ENCODE measurements at places on chromosomes 3 and 15.

DNA sequence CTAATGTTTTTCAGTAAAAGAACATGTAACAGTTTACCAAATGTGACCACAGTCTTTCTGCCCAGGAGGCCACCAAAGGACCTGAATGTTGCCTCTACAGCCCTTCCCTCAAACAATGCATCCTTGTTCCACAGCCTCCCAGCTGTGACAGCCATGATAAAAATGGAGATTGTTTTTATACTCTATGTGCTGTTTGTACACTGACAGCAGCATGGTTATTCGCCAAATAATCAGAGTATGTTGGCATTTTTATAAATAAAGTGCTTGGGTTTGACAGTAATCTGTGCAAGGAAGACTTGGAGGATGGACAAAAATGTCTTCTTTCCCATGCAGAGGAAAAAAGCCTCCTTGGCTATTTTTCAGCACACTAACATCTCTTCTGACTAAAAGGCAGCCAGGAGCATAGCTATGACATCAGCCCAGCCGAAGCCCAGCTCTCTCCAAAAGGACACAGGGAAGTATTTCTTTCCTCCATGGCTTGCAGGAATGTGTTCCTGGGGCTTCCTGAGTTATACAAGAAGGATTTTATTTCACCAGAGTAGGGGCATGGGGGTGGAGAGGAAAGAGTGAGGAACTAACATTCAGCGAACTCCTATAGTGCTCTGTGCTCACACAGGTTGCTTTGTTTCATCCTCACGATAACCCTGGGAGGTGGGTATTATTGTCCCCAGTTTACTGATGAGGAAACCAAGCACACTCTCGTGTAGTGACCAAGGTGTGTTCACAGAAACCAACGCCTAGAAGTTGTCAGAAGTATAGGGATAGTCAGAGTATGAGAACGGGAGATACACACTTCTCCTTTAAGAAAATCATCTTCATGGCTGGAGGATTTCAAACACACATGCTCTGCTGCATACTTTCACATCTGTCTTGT, 339.7 kb downstream of the MECOM start:
- no peak for DNase-seq

GRCh38 chr15:89556413-89557262, 18.6 kb upstream of the TICRR start:
- DNase-seq, result no peak

DNA sequence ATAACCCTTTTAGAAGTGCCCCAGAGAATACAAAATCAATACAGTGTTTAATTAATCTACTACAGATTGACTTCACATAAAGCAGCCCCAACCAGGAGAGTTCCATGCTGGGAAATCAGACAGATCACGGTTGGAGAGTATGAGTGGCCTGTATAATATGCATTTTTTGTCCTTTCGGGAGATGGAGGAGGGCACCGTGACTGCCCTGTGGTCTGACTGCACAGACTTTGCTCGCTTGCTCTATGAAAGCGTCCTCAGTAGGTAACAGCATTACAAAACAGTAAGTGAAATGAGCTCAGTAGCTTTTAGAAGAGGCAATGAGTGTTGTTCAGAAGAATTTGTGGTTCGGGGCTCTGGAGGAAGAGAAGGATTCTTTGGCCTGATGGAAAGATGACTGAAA, 34.2 kb upstream of the SKIL start:
- DNase-seq, result no peak

DNA sequence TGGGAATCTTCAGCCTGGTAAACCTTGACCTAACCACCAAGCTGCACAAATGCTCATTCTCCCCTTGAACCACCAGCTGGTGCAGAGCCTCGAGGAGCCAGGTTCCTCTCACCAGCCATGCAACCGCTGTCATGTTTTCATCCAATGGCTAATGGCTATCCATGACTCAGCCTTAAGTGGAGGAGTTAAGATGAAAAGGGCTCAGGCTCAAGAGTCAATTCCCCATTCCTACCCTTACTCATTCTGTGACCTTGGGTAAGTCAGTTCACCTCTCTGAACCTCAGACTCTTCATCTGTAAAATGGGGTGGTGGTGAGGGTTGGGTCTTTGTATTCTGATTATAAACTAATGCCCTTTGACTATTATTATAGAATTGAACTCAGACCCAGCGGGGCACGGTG, 515.6 kb downstream of the SHQ1 start:
- no peak for DNase-seq

GRCh38 chr15:36372968-36373367, 206.5 kb upstream of the CDIN1 start:
- no peak for DNase-seq

DNA sequence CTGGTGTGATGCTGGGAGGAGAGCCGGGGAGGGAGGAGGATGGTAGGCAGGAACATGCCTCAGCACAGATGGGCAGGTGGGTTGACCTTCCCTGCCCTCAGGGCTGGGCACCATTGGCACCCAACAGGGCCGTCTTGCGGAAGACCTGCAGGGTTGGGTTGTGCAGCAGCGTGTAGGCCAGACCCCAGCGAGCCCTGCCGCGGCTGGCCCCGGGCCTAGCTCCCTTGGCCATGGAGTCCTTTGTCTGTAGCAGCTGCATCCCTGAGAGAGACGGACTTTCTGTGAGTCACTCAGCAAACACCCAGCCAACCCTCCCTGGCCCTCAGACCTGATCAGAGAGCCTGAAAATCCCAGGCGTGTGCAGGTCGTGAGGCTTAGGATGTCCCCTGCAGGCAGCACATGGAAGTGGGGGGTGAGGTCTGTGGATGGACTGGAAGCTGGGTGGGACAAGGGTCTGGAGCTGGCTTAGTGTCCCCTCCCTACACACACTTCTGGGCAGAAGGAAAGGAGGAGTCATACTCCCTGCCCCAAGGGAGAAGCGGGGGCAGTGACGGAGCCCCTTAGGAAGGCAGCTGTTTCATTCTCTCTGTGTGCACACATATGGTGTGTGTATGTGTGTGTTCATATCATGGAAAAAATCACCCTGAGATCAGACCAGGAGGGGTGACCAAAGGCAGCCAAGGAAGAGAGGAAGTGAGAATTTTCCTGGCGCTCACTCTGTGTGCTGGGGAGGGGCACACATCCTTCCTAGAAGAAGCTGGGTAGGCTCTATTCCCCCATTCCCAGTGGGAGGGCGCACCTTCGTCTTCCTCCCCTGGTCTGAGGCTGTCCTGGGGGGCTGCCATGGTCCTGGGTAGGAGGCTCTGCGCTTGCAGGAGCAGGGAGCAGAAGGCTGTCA, 6.7 kb downstream of the ISLR start:
- no peak for DNase-seq

- DNase-seq, result no peak
These were observed 23.8 kb downstream of the MEX3B start for GRCh38 chr15:82021992-82022391.

DNA sequence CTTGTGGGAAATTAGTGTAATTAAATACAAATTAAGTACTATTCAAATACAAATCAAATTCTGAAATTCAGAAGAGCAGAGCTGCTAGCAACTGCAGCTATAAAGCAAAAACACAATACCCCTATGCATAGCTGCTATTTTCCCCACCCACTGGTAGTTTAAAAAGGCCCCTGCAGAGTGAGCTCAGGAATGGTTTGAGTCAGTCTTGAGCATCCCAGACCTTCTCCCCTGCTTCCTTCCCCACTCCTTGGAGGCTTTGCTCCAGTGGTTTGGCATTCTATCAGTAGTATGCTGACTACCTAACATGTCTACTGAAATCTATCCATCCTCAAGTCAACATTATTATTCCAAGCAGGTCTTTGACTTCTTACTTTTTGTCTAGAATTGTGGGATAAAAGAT, 53.0 kb downstream of the EFHB start:
- DNase-seq, result no peak

- DNase-seq, result no peak
These were observed 1307.3 kb downstream of the ROBO2 start for GRCh38 chr3:78347176-78347575.

DNA sequence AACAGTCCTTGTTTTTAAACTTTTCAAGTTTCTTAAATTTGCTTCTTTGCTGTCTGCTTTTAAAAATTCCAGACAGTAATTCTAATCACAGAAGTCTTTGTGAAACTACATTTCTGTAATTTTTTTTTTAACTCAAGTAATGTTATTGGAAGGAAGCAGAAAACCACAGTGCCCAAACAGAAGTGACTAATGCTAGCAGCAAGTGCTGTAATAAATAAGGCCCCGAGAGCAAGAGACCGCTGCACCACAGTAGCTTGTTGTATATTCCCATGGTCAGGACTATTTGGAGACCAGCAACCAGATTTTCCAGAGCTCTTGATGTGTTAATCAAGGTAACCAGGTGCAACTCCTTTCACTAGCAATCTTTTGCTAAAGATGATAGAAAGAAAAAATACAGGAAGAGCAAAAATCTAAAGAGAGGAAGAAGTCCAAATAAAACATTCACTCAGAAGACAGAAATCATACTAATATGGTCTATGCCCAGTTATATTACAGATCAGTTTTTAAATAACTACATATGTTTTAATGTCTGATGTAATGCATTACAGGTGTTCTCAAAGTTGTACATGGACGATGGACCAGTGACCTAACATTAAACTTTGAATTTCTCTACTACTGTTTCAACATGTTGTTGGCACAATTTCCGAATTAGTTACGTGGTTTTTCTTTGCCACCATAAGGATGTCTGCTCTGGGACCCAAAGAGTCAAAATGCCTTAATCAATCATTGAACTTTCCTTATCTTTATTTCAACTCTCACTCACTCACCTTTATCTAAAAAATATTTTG, 36.4 kb downstream of the WWTR1 start:
- no peak for DNase-seq

- DNase-seq, result no peak
These were observed 267.8 kb downstream of the ADAMTS17 start for GRCh38 chr15:100073982-100074381.

Measured in activated CD8-positive, alpha-beta memory T cell treated with anti-CD3 and anti-CD28 coated beads, Interleukin-2, amount 50 U/mL, for 48 hours (primary cell).